ENCODE measurements at places on chromosomes 1 and 21.
A peak's percentile ranks its signal among the peaks of the same experiment; 100 is the strongest.

GRCh38 chr1:229563701-229564100, 5.2 kb upstream of the ABCB10 start:
- peak; percentile 59 for DNase-seq

- DNase-seq = no peak
Measured at GRCh38 chr1:28157894-28158293, 18.6 kb downstream of the PTAFR start.

DNA sequence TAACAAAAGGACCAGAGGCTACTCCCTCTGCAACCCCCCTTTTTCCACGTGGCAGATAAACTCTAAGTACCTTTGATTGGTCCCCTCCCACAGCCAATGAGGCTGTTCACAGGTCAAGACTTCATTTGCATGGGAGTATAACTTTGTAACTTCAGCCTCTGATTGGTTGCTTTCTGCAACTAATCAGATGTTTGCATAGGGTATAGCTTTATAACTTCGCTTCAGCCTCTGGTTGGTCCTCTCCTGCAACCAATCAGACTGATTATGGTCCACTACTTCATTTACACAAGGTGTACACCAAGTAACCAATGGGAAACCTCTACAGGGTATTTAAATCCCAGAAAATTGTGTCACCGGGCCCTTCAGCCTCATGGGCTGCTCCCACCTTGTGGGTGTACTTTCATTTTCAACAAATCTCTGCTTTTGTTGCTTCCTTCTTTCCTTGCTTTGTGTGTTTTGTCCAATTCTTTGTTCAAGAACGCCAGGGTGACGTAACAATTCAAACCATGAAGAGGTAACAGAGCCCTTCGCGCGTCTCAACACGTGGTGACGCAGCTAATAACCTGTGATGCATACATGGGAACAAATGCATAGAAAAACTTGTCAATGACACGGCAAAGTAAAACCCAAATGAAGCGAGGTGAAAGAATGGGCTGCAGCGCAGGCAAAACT, 47.2 kb downstream of the VPS26C start:
- no peak for DNase-seq

DNA sequence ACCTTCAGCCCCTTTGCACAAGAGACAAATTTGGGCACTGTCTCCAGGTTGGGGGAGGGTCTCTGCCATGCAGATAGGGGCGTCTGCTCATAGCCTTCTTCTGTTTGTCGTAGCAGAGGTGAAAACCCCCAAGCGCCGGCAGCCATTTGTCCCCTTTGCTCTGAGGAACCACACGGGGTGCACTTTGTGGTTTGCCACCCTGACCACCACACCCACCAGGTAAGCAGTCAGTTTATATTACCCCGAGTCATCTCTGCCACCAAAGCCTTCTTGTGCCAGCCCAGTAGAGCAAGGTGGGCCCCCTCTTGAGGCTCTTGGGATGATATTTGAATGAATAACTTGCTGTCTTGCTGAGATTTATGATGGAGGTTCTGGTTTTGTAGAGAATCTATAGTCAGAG, 111.8 kb downstream of the VPS13D start:
- no peak for DNase-seq

GRCh38 chr1:226255380-226255779, 31.9 kb downstream of the MIXL1 start:
- no peak for DNase-seq

GRCh38 chr1:8431784-8432183, 113.9 kb downstream of the SLC45A1 start:
- no peak for DNase-seq

DNA sequence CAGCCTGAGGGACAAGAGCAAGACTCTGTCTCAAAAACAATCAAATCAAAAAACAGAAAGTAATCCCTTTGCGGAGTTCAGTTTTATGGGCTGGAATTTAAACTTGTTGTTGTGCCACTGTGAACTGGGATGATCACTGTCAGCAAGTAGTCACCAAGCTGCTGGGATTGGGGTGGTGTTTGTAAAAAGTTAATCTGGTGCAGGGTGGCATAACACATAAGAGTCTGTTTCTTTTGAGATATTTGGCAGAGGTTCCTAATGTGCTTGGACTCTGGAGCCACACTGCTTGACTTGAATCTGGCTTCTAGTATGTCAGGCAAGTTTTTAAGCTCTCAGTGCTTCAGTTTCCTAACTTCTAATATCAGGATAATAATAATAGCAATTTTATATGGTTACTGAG, 6.6 kb downstream of the CLIC4 start:
- no peak for DNase-seq

- DNase-seq = no peak
Measured at GRCh38 chr1:198848206-198848605, 209.4 kb downstream of the PTPRC start.

GRCh38 chr1:45337630-45338325, 2.2 kb upstream of the TOE1 start:
- no peak for DNase-seq

- no peak for DNase-seq
Measured at GRCh38 chr1:193326296-193326695, 139.9 kb upstream of the B3GALT2 start.

GRCh38 chr1:31799196-31799894, 16.5 kb downstream of the SPOCD1 start:
- no peak for DNase-seq

- no peak for DNase-seq
Measured at GRCh38 chr1:7672864-7673263, 98.2 kb upstream of the VAMP3 start.

DNA sequence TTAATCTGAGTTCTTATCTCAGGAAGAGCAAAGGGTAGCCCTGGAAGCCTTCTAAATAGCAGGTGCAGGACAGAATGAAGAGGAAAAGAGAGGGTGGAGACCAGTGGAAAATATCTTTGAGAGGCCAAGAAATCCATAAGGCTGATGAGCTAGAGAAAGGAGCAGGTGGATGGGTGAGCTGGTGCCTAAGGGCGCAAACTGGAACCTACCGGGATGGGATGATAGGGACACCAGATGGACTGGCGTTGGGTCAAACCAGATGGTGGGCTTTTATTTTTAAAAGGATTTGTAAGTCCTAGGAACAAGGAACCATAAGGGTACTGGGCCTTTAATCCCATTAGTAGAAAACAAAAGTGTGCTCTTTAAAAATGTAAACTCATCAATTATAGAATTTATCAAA, 59.7 kb downstream of the RGL1 start:
- DNase-seq = no peak

Data from stomach (tissue), 19 donors.